MM.1S (cell line): ENCODE measurements at places on chromosomes 5 and 9.

- no peaks in the 10 kb centered on the region for H3K36me3 ChIP-seq
- H3K4me3 ChIP-seq: no peak overlapping the region
- 0 out of 2 replicates have a peak, but pooled peaks cover 5% of the 10 kb centered on the region for H3K4me1 ChIP-seq
- DNase-seq: no peak
- H3K27me3 ChIP-seq: no peaks in the 10 kb centered on the region
- no peak overlapping the region; the same call in 1 of the 2 replicates for H3K27ac ChIP-seq
Measured at GRCh38 chr9:110125763-110126351, 82.1 kb downstream of the C9orf152 start.

DNA sequence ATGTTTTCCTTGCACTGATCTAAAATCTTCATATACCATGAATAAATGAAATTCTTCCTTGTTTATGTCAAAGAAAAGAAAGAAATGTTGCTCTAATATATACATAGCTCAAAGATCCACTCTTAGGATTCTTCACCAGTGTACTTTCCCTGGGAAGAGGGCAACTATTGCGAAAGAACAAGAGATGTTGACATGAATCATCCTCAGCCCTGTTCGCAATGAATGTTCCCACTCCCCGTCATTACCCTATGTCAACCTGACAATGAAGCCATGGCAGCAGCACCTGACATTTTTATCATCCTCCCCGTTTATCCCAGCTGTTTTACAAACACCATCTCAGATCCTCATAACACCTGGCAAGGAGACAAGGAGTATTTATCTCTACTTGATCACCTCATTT is 409.1 kb upstream of the GRIA1 start:
- H3K4me1 ChIP-seq: no peaks in the 10 kb centered on the region
- no peak for DNase-seq
- H3K27me3 ChIP-seq: no peaks in the 10 kb centered on the region
- H3K4me3 ChIP-seq: no peak overlapping the region
- H3K27ac ChIP-seq: no peak overlapping the region

GRCh38 chr5:120621339-120621738 is 157.2 kb downstream of the PRR16 start:
- H3K27ac ChIP-seq: no peak overlapping the region
- no peaks in the 10 kb centered on the region for H3K36me3 ChIP-seq

GRCh38 chr9:95286151-95286550 is 31.4 kb downstream of the FANCC start:
- no peaks in the 10 kb centered on the region for H3K27me3 ChIP-seq
- no peaks in the 10 kb centered on the region for H3K36me3 ChIP-seq
- no peak for DNase-seq
- no peak overlapping the region for H3K4me3 ChIP-seq
- no peak overlapping the region for H3K27ac ChIP-seq

- H3K27me3 ChIP-seq: no peaks in the 10 kb centered on the region
- DNase-seq: no peak
Measured at GRCh38 chr9:4519604-4520003, 29.3 kb downstream of the SLC1A1 start.

GRCh38 chr5:98927989-98928872 is 576 bp downstream of the CHD1 start:
- peak; percentile 50 for DNase-seq
- peaks cover 8% of the 10 kb centered on the region; the same call in 1 of the 2 replicates for H3K36me3 ChIP-seq
- H3K27me3 ChIP-seq: no peaks in the 10 kb centered on the region
- peak overlapping the region; percentile 99 for H3K27ac ChIP-seq
- peaks cover 10% of the 10 kb centered on the region; the same call in 1 of the 2 replicates for H3K4me1 ChIP-seq

DNA sequence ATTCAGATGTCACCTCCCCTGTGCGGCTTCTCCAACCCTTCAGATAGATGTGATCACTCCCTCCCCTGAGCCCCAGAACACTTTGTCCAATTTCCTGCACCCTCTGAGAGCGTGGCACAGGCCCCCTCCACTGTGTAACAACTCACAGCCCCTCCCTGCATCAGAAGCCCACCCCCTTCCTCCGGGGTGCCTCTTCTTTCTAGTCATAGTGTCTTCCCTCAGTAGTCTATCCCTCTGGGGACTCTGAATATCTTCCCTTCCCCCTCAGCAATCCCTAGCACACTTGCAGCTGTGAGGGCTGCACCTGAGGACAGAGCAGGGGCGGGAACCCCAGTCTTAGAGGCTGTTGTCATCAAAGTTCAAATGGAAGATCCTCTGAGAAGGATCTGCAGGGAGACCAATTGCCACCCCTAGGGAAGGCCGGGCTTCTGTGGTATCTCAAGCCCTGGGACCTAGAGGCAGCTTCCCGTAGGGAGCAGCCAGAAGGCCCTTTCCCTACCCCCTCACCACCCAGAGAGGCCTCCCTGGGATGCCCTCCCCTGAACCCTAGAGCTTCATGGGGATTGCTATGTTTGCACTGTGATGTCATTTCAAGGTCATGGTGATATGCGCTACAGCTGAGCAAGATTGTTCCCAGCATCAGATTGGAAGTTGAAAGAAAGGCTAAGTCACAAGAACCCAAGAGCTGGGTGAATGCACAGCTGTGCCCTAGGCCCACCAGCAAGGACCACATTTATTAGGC is 70.7 kb downstream of the THBS4 start:
- H3K36me3 ChIP-seq: no peaks in the 10 kb centered on the region
- no peak overlapping the region for H3K4me3 ChIP-seq
- H3K4me1 ChIP-seq: no peaks in the 10 kb centered on the region
- no peaks in the 10 kb centered on the region for H3K27me3 ChIP-seq

GRCh38 chr9:20001058-20001457 is 212.2 kb upstream of the SLC24A2 start:
- no peak overlapping the region for H3K27ac ChIP-seq
- H3K4me1 ChIP-seq: no peaks in the 10 kb centered on the region
- H3K27me3 ChIP-seq: no peaks in the 10 kb centered on the region
- no peaks in the 10 kb centered on the region for H3K36me3 ChIP-seq

DNA sequence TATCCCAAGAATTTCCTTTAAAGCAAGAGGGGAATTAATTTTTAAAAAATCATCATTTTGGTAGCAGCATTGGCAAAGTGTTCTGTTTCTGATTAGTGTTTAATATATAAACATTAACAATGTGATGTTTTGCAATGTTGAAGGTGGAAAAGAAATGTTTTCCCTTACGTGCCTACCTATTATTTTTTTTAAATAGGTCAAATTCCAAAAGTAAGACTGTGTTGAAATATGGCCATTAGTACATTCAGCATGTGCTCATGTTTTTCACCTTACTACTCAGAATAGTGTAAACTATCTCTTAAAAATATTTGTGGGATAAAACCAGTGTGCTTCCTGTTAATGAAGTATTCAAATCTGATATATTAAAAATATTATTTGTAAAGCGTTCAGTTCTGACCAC is 3.3 kb downstream of the DOCK8 start:
- no peaks in the 10 kb centered on the region for H3K36me3 ChIP-seq
- no peak for DNase-seq
- H3K27ac ChIP-seq: no peak overlapping the region
- H3K27me3 ChIP-seq: 0 out of 2 replicates have a peak, but pooled peaks cover 9% of the 10 kb centered on the region
- peaks cover 4% of the 10 kb centered on the region; the same call in 1 of the 2 replicates for H3K4me1 ChIP-seq

GRCh38 chr5:42870882-42871418 is 59.3 kb upstream of the SELENOP start:
- H3K27me3 ChIP-seq: no peaks in the 10 kb centered on the region
- DNase-seq: no peak
- no peak overlapping the region for H3K27ac ChIP-seq
- H3K4me1 ChIP-seq: no peaks in the 10 kb centered on the region
- H3K4me3 ChIP-seq: no peak overlapping the region
- H3K36me3 ChIP-seq: no peaks in the 10 kb centered on the region

DNA sequence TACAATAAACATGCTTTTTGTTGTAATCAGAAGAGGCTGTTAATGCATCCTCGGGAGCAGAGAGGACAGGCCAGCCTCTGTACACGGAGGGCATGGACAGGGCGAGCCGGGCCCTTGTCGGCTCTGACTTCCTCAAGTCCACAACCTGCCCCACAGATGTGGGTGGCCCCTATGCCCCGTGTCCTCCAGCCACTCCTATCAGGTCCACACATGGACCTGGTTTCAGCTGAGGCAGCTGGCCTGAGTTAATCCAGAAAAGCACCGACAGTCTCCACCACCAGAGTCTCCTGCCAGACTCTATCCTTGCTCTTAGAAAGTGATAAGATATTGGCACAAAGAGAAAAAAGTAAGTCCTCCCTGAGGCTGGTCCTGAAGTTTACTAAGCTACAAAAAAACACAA is 52.4 kb upstream of the PHYKPL start:
- H3K4me1 ChIP-seq: no peaks in the 10 kb centered on the region
- H3K4me3 ChIP-seq: no peak overlapping the region
- no peaks in the 10 kb centered on the region for H3K36me3 ChIP-seq
- peaks cover 98% of the 10 kb centered on the region for H3K27me3 ChIP-seq
- no peak overlapping the region for H3K27ac ChIP-seq

- no peak overlapping the region for H3K4me3 ChIP-seq
- no peaks in the 10 kb centered on the region for H3K4me1 ChIP-seq
- no peak overlapping the region for H3K27ac ChIP-seq
- DNase-seq: no peak
Measured at GRCh38 chr9:112886351-112886750, 4.3 kb downstream of the SLC46A2 start.

DNA sequence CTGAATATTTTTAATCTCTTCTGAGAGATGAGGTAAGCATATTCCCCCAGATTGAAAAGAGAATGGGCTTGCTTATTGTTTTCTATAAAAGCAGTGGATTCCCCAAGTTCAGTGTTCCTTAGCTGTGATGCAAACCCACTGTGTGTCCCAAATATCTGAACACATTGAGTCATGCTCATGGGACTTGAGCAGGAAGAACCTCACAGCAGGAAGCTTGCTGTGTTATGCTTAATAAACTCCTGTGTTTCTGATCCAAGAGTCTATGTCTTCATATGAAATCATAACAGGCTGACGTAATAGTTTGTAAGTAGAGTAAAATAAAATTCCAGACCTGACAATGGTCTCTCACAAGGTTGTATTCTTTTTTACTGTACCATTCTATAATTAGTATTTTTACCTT is 24.8 kb upstream of the LOX start:
- no peak for DNase-seq
- H3K4me3 ChIP-seq: no peak overlapping the region
- H3K27me3 ChIP-seq: no peaks in the 10 kb centered on the region
- no peaks in the 10 kb centered on the region for H3K36me3 ChIP-seq

- H3K4me3 ChIP-seq: no peak overlapping the region
- no peaks in the 10 kb centered on the region for H3K36me3 ChIP-seq
- peaks cover 25% of the 10 kb centered on the region for H3K4me1 ChIP-seq
- DNase-seq: no peak
- H3K27me3 ChIP-seq: no peaks in the 10 kb centered on the region
Measured at GRCh38 chr9:127159325-127159801, 36.9 kb upstream of the ANGPTL2 start.

DNA sequence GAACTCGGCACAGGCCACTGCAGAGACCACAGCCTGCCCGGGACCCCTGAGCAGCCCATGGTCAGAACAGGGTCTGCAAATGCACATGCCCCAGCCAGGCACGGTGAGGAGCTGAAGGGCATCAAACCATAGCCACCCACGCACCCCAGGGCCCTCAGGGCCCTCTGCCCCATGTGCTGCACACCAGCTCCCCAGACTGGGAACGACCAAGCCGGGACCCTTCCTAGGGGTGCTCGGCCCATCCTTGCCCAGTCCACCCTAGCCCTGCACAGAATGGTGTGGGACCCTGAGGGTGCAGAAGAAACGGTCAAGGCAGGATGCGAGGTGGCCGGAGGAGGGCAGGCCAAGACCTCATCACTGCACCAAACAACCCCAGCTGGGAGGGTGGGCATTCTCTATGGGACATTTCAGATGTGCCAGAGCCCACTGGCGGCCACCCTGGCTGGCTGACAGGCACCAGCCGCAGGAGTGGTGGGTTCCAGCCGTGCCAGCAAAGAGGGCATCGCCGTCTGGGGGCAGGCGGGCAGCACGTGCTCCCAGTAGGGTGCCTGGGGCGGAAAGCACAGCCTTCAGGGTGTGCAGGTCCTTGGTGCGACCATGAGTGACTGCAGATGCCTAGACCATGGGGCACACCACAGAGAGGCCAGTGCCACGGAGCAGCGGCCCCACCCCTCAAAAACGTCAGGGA is 16.4 kb downstream of the SLC12A7 start:
- H3K27me3 ChIP-seq: no peaks in the 10 kb centered on the region
- H3K27ac ChIP-seq: no peak overlapping the region
- H3K36me3 ChIP-seq: no peaks in the 10 kb centered on the region
- no peak for DNase-seq

DNA sequence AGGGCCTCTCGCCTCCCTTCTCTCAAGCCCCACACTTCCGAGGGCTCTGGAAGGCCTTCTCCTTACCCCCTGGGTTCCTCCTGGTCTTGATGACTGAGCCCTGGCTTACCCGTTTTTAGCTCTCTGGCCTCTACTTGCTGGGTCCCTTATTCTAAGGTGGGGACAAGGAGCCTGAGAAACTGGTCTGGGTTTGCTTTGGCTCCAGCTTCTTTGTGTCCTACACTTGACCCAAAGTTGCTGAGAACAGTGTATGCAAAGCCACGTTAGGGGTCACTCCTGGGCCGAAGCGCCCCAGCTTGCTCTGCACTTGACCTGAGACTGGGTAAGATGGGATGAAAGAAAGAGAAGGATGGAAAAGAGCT is 788 bp downstream of the ZNF346 start:
- peak overlapping the region; percentile 43; the same call in 1 of the 2 replicates for H3K27ac ChIP-seq
- H3K4me3 ChIP-seq: peak overlapping the region; percentile 97
- DNase-seq: no peak
- H3K4me1 ChIP-seq: peaks cover 5% of the 10 kb centered on the region; the same call in 1 of the 2 replicates
- no peaks in the 10 kb centered on the region for H3K27me3 ChIP-seq

DNA sequence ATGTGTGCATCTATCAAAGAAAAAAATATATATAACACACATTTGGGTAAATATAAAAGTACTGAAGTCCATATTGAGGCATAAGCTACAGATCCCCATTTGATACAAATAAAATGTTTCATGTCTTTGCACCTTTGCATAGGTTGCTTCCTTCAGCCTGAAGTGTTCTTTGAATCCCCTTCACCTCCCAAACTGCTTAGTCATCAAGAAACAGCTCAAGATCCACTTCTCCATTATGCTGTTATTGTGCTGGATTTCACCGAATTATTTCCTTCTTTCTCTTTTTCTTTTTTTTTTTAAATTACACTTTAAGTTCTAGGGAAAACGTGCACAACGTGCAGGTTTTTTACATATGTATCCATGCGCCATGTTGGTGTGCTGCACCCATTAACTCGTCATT is 419.1 kb downstream of the ENC1 start:
- no peaks in the 10 kb centered on the region for H3K27me3 ChIP-seq
- no peak for DNase-seq
- no peaks in the 10 kb centered on the region for H3K4me1 ChIP-seq
- no peak overlapping the region for H3K4me3 ChIP-seq
- H3K27ac ChIP-seq: no peak overlapping the region

- peaks cover 34% of the 10 kb centered on the region for H3K4me1 ChIP-seq
- no peaks in the 10 kb centered on the region for H3K27me3 ChIP-seq
- peak; percentile 46 for DNase-seq
- H3K4me3 ChIP-seq: peak overlapping the region; percentile 62
Measured at GRCh38 chr9:125142560-125143376, 560 bp downstream of the SCAI start.

- no peaks in the 10 kb centered on the region for H3K4me1 ChIP-seq
- DNase-seq: no peak
- no peaks in the 10 kb centered on the region for H3K27me3 ChIP-seq
- H3K27ac ChIP-seq: no peak overlapping the region
- no peaks in the 10 kb centered on the region for H3K36me3 ChIP-seq
Measured at GRCh38 chr9:127880143-127880542, 2.7 kb upstream of the AK1 start.
